Right forelimb (tissue), 1 donor: ENCODE measurements at places on chromosomes 2 and 18.

GRCh38 chr18:10681581-10682367 lies 155.9 kb downstream of the NAPG start:
- DNase-seq = no peak

- no peak for DNase-seq
Observed at GRCh38 chr2:67600946-67601345, 203.8 kb downstream of the ETAA1 start.

DNA sequence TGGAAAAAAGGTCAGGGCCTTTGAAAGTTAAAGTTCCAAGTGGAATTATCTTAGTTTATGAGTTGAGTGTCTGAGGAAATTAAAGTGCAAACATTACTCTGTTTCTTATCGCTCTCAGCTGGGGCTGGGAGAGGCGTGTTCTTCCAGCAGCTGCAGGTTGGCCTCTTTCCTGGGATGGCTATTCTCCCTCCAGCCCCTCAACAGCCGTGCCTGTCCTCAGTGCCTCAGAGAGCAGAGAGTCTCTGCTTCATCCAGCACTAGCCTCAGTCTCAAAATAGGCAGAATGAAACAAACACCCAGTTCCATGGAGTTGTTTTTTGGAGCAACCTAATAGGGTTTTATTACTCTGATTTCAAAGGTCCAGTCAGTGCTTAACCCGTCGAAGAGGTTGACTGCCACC lies 298.1 kb downstream of the GALR1 start:
- no peak for DNase-seq

DNA sequence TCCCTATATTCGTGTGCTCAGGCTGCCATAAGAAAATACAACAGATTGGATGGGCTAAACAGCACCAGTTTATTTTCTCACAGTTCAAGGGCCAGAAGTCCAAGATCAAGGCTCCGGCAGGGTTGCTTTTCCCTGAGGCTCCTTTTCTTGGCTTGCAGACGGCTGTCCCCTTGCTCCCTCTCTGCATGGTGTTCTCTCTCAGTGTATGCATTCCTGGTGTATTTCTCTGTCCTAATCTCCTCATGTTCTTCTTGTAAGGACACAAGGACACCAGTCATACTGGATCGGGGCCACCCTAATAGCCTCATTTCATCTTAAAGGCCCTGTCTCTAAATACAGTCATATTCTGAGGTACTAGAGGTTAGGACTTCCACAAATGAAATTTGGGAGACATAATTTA lies 62.6 kb upstream of the SLC16A14 start:
- DNase-seq = no peak

DNA sequence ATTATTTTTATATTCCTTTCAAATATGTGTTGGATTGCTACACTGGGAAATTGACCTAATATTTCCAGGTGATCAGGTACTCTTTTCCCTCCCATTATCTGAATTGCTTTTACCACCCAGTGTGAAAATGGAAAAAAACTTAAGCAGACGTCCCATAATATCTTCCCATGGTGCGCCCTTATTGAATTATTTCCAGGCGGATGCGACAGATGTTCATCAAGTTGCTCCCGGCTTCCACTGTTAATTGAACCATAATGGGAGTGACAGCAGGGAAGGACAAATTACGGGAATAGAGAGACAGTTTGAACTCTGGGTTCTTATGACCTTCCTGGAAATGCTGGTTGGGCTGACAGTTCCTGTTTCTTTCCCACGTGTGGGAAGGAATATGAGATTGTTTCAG lies 93.3 kb downstream of the THSD7B start:
- DNase-seq = no peak

GRCh38 chr2:160517731-160518130 lies 24.1 kb upstream of the RBMS1 start:
- no peak for DNase-seq

- no peak for DNase-seq
Observed at GRCh38 chr2:219207884-219208740, 1.5 kb downstream of the ZFAND2B start.

GRCh38 chr18:50096766-50097435 lies 98.0 kb downstream of the MYO5B start:
- DNase-seq = no peak

DNA sequence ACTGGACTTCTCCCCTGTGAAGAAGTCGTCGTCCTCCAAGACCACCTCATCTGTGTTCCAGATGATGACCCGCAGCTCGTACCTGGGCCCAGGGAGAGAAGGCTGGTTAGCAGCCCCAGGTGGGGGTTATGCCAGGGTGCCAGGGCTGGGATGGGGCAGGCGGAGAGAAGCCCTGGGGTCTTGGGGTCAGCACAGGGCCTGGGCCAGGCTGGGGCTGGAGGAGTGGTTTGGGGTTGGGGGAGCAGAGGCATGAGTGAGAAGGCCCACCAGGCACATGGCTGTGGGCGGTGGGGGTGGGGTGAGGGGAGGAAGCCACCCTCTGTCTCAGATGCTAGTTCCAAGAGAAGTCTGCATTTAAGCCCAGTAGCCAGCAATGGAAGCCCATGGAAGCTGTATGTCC lies 15.8 kb downstream of the OTOF start:
- DNase-seq = no peak

DNA sequence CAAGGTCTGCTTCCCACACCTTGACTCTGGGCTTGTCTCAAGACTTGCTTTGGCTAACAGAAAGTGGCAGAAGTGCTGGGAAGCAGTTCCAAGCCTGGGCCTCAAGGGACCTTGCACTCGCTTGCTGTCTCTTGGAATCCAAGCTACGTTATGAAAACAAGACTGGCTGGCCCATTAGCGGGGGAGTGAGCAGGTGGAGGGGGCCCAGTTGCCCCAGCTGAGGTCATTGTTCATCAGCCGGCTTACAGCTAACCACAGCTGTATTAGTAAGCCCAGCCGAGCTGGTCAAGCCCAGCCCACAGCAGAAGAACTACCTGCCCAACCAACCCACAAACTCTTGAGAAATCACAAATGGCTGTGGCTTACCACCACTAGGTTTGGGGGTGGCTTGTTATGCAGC lies 63.1 kb downstream of the MARCO start:
- no peak for DNase-seq

DNA sequence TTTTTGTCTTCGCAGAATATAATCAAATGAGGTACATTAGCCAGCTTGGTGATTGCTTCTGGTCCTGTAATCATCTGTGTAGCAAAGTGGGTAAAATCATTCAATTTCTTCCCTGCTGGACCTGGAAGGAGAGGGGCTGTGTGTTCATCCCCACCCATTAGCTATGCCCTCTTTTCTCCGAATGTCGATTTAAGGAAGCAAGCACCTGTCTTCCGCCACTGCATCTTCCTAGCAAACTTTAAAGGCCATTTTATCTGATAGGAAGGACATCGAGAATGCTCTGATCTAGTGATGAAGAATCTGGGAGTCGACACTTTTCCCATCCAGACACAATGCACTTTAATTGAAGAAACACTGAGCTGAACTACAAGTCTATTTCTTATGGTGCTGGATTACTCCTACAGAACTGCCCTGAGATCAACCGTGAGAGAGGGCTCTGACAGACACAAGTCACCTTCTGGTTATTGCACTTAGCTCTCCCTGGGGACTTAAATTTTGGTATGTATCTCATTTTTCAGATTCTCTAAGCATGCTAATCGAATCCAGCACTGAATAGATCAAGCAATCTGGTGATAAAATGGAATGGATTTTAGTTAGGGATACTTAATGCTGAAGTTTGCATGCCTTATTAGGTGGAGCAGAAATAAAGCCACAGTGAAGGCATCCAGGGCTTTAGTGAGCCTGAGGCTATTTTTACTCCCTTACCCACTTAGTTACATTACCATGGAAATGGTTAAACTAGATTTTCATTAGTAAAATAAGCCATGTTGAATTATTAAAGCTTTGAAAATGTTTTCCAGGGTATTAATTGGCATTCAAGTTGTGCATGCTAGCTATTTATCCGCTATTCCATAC lies 1.3 kb downstream of the NYAP2 start:
- DNase-seq = no peak

DNA sequence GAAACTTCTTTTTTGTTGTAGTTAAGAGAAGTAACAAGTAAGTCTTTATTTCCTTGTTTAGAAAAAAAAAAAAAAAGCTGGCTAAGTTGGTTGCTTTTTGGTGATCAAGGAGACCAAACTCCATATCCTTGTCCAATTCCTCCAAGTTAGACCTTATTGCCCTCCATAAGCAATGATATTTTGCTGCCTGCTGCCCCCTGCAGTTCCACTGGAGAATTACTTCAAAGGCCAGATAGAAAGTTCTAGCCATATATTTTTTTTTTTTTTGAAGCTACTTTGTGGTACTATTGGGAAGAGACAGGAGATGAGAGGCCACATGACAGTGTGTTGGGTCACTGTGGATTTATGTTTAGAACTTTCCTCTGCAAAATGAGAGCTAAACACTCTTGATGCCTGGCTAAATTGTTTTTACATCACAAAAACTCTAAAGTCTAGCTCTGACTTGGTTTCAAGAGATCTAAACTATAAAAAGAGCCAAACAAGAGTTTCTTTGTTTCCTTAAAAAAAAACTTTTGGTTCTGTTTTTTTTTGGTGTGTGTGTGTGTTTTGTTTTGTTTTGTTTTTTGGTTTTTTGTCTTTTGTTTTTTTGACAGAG lies 80.7 kb upstream of the RASGRP3 start:
- no peak for DNase-seq

GRCh38 chr2:128510701-128511397 lies 192.2 kb upstream of the HS6ST1 start:
- DNase-seq = peak; percentile 34

DNA sequence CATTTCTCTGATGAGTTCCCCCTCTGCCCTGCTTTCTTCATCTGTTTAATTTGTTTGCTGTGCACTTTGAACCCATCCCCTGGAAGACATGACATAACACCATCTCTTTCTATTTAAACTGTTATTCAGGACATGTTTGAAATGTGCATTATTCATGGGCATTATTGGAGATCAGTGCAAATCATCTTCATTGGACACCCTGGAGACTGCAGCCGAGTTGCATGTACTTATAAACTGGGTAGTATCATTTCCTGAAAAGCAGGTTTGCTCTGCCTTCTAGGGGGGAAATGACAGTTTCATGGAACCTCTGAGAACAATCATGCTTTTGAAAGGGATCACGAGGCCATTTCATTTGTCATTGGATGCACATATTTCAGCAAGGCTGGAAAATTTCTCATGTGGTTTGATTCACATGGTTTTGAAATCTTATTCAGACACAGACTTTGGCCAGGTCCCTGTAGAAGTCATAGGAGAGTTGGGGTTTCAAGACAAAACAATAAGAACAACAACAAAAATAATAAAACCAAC lies 462.8 kb upstream of the MEX3C start:
- DNase-seq = no peak

DNA sequence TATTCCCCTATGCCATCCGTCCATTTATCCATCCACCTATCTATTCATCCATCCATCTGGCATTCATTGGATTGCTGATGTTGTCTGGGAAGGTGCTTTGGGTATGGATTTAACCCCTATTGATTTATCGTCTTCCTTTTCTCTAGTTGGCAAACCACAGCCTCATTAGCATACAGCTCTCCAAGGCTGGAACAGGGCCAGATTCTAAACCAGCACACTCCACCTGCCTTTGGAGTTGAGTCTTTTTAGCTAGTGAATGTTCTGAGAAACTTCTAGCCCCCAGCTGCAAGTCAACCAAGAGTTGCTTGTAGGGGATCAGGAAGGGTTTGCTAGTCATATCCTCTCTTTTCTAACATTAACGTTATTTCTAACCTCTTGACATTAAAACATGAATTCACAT lies 90.7 kb downstream of the NRP2 start:
- DNase-seq = no peak

DNA sequence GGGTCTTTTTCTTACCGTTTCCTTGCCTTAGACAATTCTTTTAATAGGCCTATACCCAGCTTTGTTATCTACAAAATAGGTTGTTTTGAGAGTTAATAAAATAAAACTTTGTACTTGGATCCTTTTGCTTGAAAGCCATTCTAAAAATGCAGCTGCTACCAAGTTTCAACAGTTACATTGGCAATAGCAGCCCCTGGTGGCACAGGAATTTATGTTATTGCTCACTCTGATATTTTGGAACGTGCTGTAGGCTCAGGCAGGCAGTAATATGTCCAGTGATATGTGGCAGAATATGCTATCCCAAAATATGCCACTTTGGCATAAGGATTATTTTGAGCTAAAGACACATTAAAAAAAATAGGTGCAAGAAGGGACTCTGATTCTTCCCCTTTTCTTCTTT lies 6.7 kb upstream of the COMMD1 start:
- no peak for DNase-seq

- DNase-seq = no peak
Observed at GRCh38 chr18:37289423-37289822, 276.2 kb downstream of the CELF4 start.

DNA sequence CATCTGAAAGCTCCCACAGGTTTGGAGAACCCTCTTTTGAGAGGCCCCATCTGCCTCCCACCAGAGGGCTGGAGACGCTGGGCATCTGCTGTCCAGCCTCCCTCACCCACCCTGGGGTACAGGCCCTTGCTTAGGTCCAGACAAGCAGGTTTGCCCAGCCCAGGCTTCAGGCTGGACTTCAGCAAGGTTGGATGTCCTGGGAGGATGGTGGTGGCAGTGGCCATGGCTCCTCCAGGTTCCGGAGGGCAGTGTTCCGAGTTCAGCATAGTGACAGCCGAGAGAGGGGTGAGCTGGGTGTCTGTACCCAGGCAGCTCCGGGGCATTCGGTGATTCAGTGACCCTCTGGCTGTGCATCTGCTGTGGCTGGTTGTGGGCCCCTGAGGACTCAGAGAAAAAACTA lies 58.2 kb upstream of the HDAC4 start:
- DNase-seq = peak; percentile 25

DNA sequence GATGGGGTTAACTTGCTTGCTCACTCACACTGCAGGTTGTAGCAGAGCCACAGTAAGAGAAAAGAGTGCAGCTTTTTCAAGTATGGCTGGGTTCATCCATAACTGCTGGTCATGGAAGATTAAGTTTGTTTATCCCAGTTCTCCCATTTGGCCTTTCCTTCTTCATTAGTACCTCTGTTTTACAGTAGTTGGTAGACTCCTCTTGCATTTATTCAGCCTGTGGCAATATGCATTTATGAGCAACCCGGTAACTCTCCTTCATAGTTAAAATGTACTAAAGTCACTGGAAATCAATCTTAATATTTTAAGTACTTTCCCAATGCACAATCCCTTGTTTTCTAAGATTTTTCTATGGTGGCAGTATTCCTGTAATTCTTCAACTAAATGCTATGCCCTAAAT lies 14.0 kb downstream of the FTCDNL1 start:
- DNase-seq = no peak

- no peak for DNase-seq
Observed at GRCh38 chr2:15177103-15177502, 384.0 kb downstream of the NBAS start.

- peak; percentile 66 for DNase-seq
Observed at GRCh38 chr2:241882091-241882625, 12.6 kb downstream of the RTP5 start.

DNA sequence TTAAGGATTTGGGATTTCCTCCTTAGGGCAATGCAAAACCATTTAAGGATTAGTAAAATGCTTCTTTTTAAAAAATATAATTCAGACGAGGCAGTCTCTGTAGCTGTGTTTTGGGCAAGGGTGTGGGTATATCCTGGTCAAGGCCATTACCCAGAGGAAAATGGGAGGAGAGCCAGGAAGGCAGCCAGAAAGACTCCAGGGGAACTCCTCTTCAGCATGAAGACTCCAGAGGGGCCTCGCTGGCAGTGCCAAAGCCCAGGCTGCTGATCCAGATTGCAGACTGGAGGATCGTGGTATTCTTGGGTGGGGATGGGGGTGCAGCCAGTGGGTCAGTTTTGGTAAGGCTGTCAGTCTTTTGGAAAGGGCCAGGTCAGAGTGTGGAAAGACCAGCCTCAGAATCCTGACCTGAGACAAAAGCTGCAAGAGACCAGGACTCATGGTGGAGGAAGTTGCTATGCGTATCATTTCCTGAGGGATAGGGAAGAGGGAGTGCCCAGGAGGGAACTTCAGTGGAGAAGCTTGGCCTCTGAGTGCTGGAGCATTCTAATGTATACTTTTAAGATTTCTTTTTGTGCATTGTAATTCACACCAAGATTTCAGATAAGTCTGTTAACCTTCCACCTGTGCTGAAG lies 20.9 kb upstream of the RAB11FIP5 start:
- DNase-seq = no peak
